Epithelial cell of esophagus (primary cell): ENCODE measurements at places on chromosomes 13 and 19.

GRCh38 chr13:112891477-112892401, 77.3 kb upstream of the MCF2L start:
- DNase-seq: no peak

DNA sequence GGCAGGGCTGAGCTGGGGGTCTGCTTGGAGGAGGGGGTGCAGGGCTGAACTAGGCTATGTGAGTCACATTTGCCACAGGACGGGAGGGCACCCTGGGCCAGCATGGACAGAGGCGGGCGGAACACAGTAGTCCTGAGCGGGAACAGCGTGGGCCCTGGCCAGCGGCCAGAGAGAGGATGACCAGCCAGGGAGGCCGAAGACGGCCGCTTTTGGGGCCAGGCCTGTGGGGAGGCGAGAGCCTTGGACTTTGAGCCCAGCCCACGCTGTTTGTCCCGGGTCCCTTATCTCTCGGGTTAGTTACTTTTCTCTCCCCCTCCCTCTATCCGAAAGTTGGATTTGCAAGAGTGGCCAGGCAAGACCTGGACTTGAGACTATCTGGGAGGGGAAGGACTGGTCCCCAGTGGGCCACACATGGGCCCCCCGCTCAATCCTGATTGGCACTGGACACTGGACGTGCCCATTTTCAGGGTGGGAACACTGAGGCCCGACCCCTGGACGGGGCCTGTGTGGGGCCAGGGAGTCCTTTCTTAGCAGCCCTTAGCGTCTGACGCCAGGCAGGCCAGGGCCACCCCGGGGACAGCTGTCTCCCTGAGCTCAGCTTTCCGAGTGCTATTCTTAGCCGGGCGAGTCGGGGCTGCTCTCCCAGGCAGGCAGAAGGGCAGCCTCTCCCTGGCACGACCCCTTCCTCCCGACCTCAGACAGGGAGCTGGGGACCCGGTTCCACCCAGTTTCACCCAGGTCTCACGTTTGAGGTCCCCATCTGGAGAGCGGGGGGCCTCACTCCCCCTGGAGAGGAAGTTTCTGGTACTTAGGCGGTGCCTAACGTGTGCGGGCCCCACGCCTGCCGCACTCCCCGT, 833 bp downstream of the GAMT start:
- DNase-seq: no peak

GRCh38 chr19:39053276-39054090, 21.1 kb upstream of the FBXO27 start:
- no peak for DNase-seq

- no peak for DNase-seq
Observed at GRCh38 chr19:47675859-47676258, 37.4 kb upstream of the EHD2 start.

GRCh38 chr13:113979791-113980471, 6.1 kb upstream of the C13orf46 start:
- DNase-seq: no peak

DNA sequence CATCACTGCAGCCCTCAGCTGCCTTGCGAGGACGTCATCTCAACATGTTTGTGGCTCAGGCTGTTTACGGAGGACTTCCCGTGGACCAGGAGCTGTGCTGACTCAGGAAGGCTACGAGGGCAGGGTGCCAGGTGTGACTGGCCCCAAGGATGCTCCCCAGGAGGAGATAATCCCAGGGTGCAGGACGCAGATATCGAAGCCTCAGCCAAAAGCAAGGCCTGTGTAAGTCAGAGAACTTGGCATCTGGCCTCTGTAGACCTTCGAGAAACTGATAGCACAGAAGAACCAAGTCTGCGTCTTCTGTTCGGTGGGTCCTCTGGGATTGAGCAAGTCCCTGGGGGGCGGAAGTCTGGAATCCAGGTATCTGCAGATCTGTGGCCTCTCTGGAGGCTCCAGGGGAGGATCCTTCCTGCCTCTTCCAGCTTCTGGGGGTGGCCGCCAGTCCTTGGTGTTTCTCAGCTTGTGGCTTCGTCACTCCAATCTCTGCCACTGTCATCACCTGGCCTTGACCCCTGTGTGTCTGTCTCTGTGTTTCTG, 2.6 kb upstream of the DOHH start:
- no peak for DNase-seq

GRCh38 chr19:54432144-54432738, 16.8 kb upstream of the LENG8 start:
- DNase-seq: peak; percentile 93

- peak; percentile 30 for DNase-seq
Observed at GRCh38 chr19:52896431-52897137, 851 bp downstream of the ZNF320 start.

DNA sequence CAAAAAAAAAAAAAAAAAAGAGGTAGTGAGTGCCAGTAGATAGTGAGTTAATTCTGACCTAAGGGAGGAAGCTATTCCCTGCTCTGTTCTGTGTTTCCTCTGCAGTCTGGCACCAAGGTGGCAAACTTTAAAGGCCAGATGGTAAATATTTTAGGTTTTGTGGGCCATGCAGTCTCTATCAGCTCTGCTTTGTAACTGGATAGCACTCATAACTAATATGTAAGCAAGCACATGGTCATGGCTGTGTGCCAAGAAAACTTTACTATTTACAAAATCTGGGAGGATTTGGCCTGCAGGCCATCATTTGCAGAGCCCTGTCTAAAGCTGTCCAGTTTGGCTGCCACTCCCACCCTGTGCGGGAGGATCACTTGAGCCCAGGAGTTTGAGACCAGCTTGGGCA, 4.3 kb downstream of the PIN1 start:
- DNase-seq: no peak

DNA sequence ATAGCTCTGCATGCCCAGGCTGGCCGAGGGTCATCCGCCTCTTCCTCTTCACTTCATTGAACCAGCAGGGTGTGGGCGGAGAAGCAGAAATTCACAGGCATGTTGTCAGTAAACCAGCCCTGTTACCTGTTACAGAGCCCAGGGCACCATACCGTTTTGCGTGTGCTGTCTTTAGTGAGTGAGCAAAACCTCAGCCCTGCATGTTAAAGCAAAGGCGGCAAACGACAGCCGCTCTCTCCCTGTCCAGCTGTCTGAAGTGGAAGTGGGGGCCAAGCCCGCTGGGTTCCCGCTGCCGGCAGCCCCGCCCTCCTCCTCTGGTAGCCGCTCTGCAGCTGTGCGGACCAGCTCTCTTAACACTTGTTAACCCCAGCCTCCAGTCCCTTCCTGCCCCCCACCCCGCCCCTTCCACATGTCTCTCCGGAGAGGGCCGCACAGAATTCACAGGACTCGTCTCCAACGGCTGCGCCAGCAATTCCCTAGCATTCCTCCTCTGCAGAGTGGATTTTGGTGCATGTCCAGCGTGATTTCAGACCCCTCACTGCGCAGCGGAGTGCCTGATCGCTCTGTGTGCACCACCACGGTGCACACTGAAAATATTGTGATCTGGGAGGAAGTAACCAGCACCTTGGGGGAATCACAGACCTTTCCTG, 12.7 kb downstream of the KLHL26 start:
- DNase-seq: peak; percentile 71

DNA sequence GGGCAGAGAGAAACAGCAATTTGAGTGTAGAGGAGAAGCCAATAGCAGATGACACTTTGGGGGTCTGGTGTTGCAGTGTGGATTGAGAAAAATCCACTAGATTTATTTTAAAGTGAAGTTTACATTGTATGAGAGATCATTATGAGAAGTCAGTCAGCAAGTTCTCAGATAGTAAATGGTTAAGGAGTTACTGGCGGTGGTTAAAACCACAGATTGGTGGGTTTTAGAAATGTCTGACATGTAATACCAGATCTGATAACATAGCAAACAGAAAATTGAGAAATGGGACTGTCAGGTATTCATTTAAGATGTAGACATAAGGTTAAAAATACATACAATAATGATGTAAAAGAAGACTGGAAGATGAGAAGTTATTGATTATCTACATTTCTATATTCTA, 7.2 kb downstream of the ABHD13 start:
- no peak for DNase-seq

- DNase-seq: no peak
Observed at GRCh38 chr19:40055049-40055448, 982 bp downstream of the ZNF780B start.

GRCh38 chr19:30883071-30883470, 466.2 kb downstream of the TSHZ3 start:
- DNase-seq: no peak

GRCh38 chr19:28884786-28885476, 328.0 kb downstream of the UQCRFS1 start:
- no peak for DNase-seq

- DNase-seq: no peak
Observed at GRCh38 chr19:15551293-15552004, 43.1 kb downstream of the CYP4F22 start.

GRCh38 chr19:29529646-29530539, 4.1 kb downstream of the VSTM2B start:
- no peak for DNase-seq

- DNase-seq: peak; percentile 83
Observed at GRCh38 chr13:73060251-73061160, 1.7 kb downstream of the KLF5 start.

DNA sequence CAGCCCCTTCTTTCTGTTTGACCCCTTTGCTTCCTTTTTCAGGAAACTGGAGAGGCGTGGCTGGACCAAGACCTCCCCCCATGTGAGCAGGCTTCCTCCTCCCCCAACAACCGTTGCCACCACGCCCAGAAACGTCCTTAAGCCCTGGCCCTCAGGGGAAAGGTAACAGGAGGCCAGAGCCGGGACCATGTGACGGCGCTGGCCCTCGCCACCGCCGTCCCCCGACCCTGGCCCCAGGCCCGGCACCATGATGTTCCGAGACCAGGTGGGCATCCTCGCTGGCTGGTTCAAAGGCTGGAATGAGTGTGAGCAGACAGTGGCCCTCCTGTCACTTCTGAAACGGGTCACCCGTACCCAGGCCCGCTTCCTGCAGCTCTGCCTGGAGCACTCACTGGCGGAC, 14.4 kb downstream of the SAMD4B start:
- DNase-seq: no peak

DNA sequence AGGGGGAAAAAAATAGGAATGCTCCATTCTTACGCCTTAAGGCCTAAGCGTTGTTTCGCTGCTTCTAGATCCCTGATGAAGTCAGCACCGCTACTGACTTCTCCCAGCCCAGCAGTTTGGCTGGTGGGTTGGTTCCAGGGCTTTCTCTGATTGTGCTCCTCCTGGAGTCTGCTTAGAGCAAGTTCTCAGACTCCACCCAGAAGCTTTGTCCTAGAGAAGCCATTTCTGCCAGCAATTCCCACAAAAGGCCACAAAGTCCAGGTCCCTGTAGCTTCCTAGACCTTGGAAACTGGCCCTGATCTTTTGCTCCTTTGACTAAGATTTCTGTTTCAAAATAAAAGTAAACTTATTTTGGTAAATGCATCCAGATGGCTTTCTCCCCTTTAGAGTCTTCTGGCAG, 65.4 kb downstream of the KCTD12 start:
- no peak for DNase-seq

GRCh38 chr13:108226184-108226583, 8.0 kb downstream of the ABHD13 start:
- no peak for DNase-seq

- no peak for DNase-seq
Observed at GRCh38 chr19:47188507-47189033, 42.4 kb downstream of the BBC3 start.

DNA sequence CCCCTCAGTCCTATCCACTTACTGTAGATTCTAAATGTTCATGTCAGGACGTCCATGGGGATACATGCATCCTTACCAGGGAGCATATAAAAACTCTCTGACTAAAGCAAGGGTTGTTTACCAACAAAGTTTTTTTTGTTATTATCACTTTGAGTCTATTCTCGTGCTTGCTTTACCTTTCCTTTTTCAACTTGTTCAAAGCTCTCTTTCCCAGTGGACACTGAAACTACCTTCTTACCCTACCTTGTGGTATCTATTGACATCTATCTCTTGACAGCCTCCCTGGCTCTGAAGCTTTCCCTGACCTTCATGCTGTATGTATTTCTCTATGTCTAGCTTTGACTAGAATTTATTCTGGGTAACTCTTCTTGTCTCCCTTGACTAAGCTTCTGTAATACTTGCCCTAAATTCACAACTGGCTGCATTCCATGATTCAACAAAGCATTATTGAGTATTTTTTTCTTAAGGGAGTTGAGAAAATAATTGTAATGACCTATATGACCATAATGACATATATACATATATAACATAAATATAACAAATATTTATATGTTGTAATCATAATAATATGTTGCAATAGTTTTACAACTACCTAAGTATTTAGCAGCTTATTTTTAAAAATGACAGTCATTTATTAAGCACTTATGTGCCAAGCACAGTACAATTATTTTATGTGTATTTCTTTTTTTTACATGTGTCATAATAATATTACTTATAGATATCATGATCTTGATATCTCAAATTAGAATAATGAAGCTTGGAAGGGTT, 403.4 kb upstream of the SPRY2 start:
- DNase-seq: no peak

DNA sequence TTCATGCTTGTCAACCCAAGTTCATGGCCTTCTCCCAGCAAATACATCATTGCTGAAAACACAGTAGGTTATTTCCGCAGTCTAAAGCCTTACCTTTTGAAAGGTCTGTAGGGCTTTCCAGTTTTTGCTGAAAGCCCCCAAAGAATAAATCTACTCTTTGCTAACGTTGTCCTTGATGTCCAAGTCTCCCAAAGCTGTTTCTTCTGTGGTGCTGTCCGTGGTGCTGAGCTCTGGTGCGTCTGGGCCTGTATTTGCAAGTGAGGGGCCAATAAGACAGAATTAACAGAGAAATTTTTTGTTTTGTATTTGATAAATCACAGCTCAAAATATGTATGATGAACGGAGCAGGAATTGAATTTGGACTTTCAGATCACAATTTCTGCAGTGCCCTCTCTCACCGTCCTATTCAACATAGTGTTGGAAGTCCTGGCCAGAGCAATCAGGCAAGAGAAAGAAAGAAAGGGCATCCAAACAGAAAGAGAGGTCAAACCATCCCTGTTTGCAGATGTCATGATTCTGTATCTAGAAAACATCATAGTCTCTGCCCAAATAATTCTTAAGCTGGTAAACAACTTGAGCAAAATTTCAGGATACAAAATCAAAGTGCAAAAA, 9.8 kb upstream of the LGALS16 start:
- DNase-seq: peak; percentile 36

DNA sequence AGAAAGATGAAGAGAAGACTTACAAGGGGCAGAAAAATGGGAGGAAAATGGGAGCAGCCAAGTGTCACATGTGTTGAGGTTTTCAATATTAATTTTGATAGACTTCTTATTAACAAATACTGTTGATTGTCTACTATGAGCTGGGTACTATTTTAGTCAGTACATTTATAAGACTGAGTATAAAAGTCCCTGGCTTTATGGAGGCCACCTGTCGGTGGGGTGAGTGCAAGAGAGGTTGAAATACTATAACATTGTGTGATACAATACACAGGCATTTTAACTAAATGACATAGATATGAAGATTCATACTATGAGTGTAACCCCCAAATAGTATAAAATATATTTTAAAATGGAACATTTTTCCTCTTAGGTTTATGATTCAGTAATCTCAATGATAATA, 29.9 kb downstream of the SLC10A2 start:
- no peak for DNase-seq

DNA sequence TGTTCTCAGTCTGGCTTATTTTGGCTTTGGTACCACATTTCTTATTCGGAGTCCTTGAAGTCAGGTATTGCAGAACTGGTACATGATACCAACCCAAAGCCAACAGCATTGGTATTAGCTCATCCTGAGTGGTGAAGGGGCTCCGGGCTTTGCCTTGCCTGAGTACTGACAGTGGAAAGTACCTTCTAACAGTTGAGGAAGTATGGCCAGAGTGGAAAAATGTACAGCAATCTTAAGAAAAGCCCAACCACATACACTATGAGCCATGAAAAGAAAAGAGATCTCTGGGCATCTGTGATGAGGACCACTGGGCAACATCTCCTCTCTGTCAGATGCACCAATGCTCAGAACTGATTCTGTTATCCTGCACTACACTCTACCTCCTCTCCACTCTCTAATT, 8.3 kb downstream of the LCP1 start:
- DNase-seq: no peak

- DNase-seq: peak; percentile 90
Observed at GRCh38 chr19:6736169-6736916, 1.0 kb downstream of the GPR108 start.
